ENCODE measurements at places on chromosomes 7 and 10. TPM values are rescaled to one million over a fixed set of nuclear protein-coding genes. Genes with fewer than 3 reads are reported as not detected.
A peak's percentile ranks its signal among the peaks of the same experiment; 100 is the strongest.

LIPF gene
- not detected for total RNA-seq

PRPS1L1 gene
- not detected for total RNA-seq

LRRC17 gene
- total RNA-seq = 2.3 TPM

OR2A12 gene
- not detected for total RNA-seq

SLC35B4 gene
- 31.6 TPM for total RNA-seq

NODAL gene
- total RNA-seq = not detected

GRM8 gene
- total RNA-seq = 4.2 TPM

ADRA2A gene
- 13.1 TPM for total RNA-seq

NDUFB8 gene
- total RNA-seq = 167 TPM

DNA sequence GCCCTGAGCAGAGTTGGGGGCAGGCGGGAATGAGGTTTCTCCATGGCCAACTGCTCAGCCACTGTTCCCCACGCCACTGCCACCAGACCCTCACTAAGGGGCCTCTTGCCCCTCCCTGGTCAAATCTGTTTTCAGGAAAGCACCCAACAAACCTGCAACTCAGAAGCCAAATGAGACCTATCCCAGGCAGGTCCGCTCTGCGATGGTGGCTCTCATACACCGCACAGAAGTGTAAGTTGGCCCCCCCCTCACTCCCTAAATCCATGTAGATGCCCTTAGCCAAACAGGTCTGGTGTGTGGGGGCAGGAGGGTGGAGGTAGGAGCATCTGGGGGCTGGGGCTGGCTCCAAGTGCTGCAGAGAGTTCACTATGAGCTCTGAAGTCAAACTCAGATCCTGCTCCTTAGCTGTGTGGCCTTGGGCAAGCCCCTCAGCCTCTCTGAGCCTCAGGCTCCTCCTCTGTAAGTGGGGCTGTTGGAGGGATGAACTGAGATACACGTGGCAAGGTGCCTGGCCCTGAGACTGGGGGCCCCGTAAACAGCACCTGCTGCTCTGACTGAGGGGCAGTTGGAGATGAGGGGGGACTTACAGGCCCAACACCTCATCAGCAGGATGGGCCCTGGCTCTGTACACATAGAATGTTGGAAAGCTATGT is 1.1 kb downstream of the MMRN2 start:
- no peak overlapping the region for H3K27ac ChIP-seq
- no peak overlapping the region for H3K4me3 ChIP-seq
- H3K27me3 ChIP-seq = no peaks in the 10 kb centered on the region
- DNase-seq = no peak

DNA sequence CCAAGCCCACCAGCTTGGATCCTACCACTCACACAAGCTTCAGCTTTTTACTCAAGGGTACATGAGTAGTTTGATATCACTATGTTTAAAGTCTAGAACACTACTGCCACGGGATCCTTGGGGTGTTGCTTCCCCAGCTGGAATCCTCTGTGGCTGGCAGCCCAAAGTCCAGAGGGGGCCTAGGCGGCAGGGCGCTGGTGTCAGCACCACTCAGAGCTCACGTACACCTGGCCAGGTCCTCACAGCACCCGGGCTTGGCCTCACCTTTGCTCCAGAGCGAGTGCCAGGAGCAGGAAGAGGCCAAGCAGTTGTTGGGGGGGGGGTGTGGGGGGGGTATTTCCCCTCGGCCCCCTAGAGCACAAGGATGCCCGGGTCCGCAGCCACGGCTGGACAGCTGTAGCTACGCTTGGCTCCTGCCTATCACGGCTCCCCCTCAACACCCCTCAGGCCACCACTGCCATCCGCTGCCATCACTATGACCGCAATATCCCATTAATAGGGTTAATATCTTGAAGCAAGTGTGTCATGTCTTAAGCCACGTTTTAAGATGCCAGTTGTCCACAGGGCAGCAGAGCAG is 17.0 kb downstream of the ZDHHC6 start:
- H3K4me1 ChIP-seq = peaks cover 10% of the 10 kb centered on the region
- no peak overlapping the region for H3K4me3 ChIP-seq
- H3K36me3 ChIP-seq = peaks cover 12% of the 10 kb centered on the region
- DNase-seq = no peak
- peaks cover 16% of the 10 kb centered on the region for H3K27me3 ChIP-seq

GRCh38 chr10:92244796-92245195 is 46.1 kb downstream of the CPEB3 start:
- H3K27ac ChIP-seq = no peak overlapping the region

DNA sequence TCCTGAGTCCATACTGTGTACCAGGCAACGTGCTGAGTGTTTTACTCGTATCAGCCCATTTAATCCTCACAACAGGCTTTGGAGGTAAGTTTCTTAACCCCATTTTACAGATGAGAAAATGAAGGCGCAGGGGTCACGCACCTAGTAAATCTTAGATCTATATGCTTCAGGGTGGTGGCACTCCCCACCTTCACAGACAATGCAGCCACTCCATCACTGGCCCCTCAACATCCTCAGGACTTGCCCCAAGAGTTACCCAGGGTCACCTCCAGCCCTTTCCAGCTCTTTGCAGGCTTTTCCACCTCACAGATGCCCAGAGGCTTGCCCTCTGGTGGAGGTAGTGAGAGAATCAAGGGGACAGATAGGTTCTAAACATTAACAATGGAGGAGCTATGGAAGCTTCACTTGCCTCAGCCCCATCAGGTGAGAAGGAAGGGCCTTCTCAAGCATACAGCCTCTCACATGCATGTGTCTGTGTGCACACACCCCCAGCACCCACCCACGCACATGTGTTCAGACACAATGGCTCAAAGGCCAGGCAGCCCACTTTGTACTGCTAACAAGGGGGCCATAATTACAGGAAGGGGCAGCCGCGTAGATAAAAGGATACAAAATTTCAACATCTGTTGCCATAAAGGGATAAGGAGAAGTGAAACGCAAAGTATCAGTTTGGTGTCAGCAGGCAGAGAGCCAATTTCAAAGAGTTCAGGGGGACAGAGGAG is 29.1 kb downstream of the DPCD start:
- peaks cover 8% of the 10 kb centered on the region for H3K36me3 ChIP-seq
- no peaks in the 10 kb centered on the region for H3K4me1 ChIP-seq
- H3K27ac ChIP-seq = no peak overlapping the region
- DNase-seq = no peak
- H3K4me3 ChIP-seq = no peak overlapping the region

DNA sequence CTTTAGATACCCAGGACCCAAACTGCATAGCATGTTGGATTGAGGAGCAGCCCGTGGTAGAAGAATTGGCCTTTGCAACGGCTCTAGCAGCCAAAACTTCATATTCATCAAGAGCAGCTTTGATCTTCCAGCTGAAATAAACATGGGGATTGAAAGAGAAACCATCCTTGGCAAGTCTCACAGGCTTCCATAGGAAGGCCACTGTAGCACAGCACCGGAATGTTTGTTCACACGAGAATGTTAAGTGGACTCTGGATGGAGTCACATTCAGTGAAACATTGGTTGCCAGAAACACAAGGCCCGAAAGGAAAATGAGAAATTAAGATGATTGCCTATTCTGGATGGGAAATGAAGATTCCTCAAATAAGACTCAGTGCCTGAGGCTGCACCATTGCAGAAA is 97.4 kb downstream of the RAB18 start:
- H3K4me1 ChIP-seq = peaks cover 6% of the 10 kb centered on the region
- H3K36me3 ChIP-seq = peaks cover 1% of the 10 kb centered on the region
- H3K27me3 ChIP-seq = peaks cover 5% of the 10 kb centered on the region

GRCh38 chr10:125721035-125721434 is 1.5 kb downstream of the EDRF1 start:
- H3K27ac ChIP-seq = no peak overlapping the region
- peaks cover 24% of the 10 kb centered on the region for H3K36me3 ChIP-seq
- peaks cover 10% of the 10 kb centered on the region for H3K4me1 ChIP-seq
- no peaks in the 10 kb centered on the region for H3K27me3 ChIP-seq
- no peak for DNase-seq

DNA sequence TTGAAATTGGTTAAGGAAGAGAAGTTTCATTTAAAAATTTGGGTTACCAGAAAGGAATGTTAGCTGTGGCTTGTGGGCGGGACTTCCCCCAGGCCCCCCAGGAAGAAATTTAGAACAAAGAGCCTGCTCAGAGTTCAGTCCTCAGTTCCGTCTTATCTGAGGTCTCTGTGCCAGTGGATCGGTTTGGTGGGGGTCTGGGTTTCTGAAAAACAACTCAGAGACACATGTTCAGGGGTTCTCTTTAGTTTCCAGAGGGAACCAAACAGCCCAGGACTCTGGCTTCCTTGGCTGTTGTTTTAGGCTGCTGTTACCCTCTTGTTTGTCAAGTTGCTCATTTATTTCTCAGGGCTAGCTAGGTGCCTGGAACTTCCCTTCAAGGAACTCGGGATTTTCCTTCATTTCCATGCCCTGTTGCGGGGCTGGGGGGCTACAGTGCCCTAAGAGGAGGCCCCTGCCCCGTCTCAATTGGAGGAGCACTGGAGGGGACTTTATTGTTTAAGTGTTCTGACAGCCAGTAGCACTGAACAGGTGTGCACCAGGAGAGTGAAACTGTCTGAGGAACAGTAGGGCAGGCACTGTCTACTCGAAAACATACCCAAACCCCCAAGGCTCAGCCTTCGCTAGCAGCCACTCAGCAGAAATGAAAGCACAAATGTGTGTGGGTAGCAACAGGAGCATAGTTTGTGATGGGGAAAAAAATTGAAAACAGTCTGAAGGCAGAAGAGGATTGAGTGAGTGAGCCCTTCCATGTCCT is 59.9 kb downstream of the ALOX5 start:
- H3K27me3 ChIP-seq = no peaks in the 10 kb centered on the region
- DNase-seq = no peak
- no peak overlapping the region for H3K27ac ChIP-seq
- H3K36me3 ChIP-seq = peaks cover 2% of the 10 kb centered on the region
- peaks cover 5% of the 10 kb centered on the region for H3K4me1 ChIP-seq

GRCh38 chr10:115082506-115082905 is 10.7 kb upstream of the ATRNL1 start:
- no peak overlapping the region for H3K4me3 ChIP-seq
- no peak overlapping the region for H3K27ac ChIP-seq
- no peak for DNase-seq
- no peaks in the 10 kb centered on the region for H3K4me1 ChIP-seq

GRCh38 chr10:30398193-30398592 is 35.8 kb upstream of the MAP3K8 start:
- no peak overlapping the region for H3K27ac ChIP-seq
- no peak for DNase-seq
- no peaks in the 10 kb centered on the region for H3K4me1 ChIP-seq
- no peaks in the 10 kb centered on the region for H3K36me3 ChIP-seq
- no peak overlapping the region for H3K4me3 ChIP-seq

- H3K4me3 ChIP-seq = no peak overlapping the region
- H3K36me3 ChIP-seq = no peaks in the 10 kb centered on the region
- H3K27ac ChIP-seq = no peak overlapping the region
- no peak for DNase-seq
- no peaks in the 10 kb centered on the region for H3K27me3 ChIP-seq
These were observed 6.9 kb downstream of the WEE2 start for GRCh38 chr7:141715018-141715417.

- H3K27ac ChIP-seq = no peak overlapping the region
- no peaks in the 10 kb centered on the region for H3K4me1 ChIP-seq
- no peak for DNase-seq
- H3K4me3 ChIP-seq = no peak overlapping the region
- H3K36me3 ChIP-seq = no peaks in the 10 kb centered on the region
These were observed 276.3 kb downstream of the LHFPL3 start for GRCh38 chr7:104604706-104605105.

- H3K36me3 ChIP-seq = no peaks in the 10 kb centered on the region
- peaks cover 9% of the 10 kb centered on the region for H3K27me3 ChIP-seq
- no peak for DNase-seq
- H3K4me1 ChIP-seq = peaks cover 15% of the 10 kb centered on the region
- no peak overlapping the region for H3K27ac ChIP-seq
These were observed 222.6 kb downstream of the WDR11 start for GRCh38 chr10:121073728-121074127.

GRCh38 chr7:106891548-106892410 is 26.7 kb downstream of the PIK3CG start:
- peaks cover 6% of the 10 kb centered on the region for H3K4me1 ChIP-seq
- no peaks in the 10 kb centered on the region for H3K27me3 ChIP-seq
- H3K4me3 ChIP-seq = no peak overlapping the region
- H3K36me3 ChIP-seq = no peaks in the 10 kb centered on the region

- no peak overlapping the region for H3K4me3 ChIP-seq
- no peak overlapping the region for H3K27ac ChIP-seq
- H3K27me3 ChIP-seq = no peaks in the 10 kb centered on the region
- peaks cover 4% of the 10 kb centered on the region for H3K4me1 ChIP-seq
- no peak for DNase-seq
- H3K36me3 ChIP-seq = no peaks in the 10 kb centered on the region
These were observed 76.0 kb downstream of the PHYHIPL start for GRCh38 chr10:59252491-59252890.

DNA sequence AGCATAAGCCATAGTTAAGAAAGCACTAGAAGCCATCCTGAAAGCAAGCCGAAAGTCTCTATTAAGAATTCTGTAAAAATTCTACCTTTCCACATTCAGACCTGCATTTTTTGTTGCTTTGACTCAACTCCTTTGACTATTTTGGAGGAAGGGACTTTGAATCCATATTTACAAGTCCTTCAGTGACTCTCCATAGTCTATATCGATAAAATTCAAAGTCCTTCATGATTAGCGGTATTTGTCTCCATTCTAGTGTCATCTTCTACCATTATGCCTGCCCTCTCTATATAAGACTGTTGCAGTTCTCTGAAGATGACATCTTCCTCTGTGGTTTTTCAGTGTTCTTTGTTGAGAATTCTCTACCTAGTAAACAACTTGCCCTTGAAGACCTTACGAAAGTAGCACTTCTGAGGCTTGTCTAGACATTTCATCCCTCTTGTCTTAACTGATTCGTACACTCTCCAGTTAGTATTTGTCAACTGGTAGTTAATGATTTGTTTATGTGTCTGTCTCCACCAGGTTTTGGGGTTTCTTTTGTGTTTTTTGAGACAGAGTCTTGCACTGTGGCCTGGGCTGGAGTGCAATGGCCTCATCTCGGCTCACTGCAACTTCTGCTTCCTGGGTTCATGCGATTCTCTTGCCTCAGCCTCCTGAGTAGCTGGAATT is 1.7 kb downstream of the CCSER2 start:
- DNase-seq = no peak
- H3K4me1 ChIP-seq = peaks cover 35% of the 10 kb centered on the region
- peak overlapping the region; percentile 97 for H3K27ac ChIP-seq
- no peaks in the 10 kb centered on the region for H3K36me3 ChIP-seq
- peak overlapping the region; percentile 91 for H3K4me3 ChIP-seq

DNA sequence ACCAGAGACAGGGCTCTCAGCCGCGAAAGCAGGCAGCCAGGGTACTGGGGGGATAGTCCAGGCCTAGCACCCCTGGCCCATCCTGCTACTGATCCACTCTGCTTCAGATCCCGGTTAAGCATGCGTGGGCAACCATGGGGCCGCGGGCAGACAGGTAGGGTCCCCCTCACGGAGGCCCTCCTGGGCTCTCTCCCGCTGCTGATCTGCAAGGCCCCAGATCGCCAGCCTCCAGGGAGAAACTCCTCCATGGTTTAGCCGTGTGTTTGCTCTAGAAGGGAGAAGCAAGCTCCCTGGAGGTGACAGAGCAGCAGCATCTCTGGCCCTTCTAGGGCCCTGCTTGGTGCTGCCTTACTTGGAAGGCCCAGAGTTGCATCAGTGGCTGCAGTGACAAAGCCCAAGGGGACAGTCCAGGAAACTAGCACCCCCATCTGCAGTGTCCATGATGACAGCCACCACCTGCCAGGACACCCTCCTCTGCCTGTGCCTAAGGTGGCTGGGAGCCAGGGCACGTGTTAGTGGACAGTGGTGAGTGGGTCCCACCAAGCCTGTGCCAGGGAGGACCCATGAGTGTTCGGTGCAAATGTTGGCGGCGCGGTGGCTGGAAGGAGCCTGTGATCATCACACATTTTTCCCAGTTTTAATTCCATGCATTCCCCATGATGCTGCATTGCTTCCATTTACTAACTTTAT is 29.2 kb downstream of the CALML5 start:
- H3K4me3 ChIP-seq = no peak overlapping the region
- H3K27me3 ChIP-seq = peaks cover 19% of the 10 kb centered on the region
- no peak overlapping the region for H3K27ac ChIP-seq
- peaks cover 26% of the 10 kb centered on the region for H3K4me1 ChIP-seq

Data from progenitor cell of endocrine pancreas (in vitro differentiated cells).